ENCODE measurements at places on chromosomes 1 and 21.

- DNase-seq, result no peak
These were observed 73.5 kb upstream of the LRRC7 start for GRCh38 chr1:69494221-69494620.

- no peak for DNase-seq
These were observed 3.2 kb downstream of the ANGPTL1 start for GRCh38 chr1:178867670-178868069.

- no peak for DNase-seq
These were observed 45.7 kb upstream of the TSPAN2 start for GRCh38 chr1:115134850-115135480.

GRCh38 chr1:230140221-230141020 lies 73.4 kb downstream of the GALNT2 start:
- DNase-seq, result no peak

- DNase-seq, result no peak
These were observed 137.8 kb downstream of the GREM2 start for GRCh38 chr1:240474133-240474614.

DNA sequence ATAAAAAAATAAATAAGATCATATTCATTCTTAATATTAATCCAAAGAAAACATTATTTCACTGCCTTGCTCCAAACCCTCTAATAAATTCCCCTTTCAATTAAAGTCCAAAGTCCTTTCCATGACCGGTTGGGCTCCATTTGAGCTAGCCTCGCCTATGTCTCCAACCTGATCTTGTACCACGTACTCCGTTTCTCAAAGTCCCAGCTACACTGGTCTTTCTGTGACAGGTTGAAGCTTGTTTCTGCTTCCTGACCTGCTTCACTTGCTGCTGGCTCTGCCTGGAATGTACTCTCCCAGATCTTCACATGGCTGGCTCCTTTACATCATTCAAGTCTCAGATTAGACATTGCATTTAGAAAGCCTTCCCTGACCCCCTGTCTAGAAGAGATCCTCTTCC lies 16.4 kb downstream of the RPL5 start:
- DNase-seq, result no peak

GRCh38 chr1:172394811-172395210 lies 25.7 kb upstream of the C1orf105 start:
- DNase-seq, result no peak

- peak; percentile 47 for DNase-seq
These were observed 36.1 kb downstream of the CLSTN1 start for GRCh38 chr1:9787702-9788101.
